ENCODE measurements at places on chromosomes 2 and 18.

DNA sequence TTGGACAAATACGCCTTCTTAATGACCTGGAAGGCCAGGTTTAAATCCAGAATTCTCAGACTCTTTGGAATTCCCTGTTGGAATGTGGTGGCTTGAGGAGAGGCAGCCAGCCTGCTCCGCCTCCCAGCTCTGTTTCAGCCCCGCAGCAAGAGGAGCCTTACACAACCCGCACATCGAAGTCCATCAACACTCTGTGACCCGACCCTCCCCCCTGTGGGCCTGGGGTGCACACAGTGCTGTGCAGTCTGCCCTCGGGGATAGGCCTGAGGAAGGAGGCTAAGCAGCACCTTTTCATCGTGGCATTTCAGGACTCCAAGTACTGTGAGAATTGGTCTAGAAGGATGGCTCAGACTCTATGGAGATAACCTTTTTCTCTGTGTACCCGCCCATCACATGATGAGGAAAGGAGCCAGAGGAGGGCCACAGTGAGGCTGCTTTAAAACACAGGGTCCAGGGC lies 73.7 kb downstream of the GREB1L start:
- no peak for DNase-seq

- no peak for DNase-seq
These were observed 35.8 kb upstream of the PGAP1 start for GRCh38 chr2:196962325-196962724.

- DNase-seq, result no peak
These were observed 207.6 kb downstream of the ANAPC1 start for GRCh38 chr2:111676291-111676822.

DNA sequence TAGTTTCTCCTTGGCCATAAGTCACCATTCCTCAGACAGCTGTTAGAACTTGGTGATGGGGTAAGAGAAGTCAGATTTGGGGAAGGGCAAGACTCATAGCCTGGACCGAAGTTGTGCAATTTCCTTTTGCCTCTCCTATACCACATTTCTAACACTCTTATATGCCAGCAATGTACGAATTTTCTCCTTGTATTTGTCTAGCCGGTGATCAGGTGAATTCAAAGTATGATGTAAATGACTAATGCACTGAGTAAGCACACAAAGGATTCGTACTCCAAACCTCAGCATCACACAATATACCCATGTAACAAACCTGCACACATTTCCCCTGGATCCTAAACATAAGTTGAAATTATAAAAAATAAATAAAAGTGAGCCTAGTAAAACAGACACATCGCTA lies 1143.5 kb upstream of the CELF4 start:
- no peak for DNase-seq

DNA sequence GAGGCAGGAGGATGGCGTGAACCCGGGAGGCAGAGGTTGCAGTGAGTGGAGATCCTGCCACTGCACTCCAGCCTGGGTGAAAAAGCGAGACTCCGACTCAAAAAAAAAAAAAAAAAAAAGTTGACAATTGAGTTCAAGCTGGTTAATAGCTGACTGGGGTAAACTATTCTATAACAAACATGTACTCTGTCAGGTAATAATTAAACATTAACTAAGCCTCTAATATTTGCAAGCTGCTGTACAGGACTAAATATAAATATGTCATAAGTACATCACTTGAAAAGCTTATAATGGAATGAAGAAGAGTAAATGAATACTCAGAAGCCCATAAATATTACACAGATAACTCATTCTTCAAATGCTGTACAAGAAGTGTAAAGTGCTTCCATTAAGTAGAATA lies 190.4 kb upstream of the CRIM1 start:
- no peak for DNase-seq

DNA sequence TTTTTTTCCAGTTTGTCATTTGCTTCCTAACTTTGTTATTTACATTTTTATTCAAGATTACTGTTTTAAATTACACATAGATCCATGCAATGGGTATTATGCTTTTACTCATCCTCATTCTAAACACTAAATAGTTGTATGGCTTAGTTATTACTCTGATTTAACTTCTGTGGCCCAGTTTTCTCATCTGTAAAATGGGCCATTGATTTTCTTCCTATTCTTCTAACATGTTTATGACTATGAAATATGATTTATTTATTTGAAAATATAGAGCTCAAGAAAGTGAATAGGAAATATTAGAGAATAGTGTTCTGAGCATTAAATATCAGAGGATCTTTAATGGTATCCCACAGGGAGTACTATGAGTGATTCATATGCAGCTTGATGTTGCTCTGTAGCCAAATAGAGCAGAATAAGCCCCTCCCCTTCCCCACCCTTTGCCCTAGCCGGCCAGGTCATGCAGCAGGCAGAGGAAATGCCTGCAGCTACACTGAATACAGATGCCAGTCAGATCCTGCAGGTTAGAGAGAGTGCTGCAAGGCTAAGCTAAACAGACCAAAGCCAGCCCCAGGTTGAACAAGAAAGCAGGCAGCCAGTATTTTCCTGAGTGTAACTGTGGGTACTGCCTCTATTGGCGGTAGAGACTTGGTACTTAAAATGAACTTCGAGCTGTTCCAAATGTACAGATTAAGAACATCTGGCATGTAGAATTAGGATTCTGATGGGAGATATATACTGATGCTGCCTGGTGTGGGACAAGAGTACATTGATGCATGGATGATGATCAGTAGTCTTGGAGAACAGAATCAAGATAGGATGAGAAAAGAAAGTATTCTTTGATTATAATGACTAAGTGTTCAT lies 11.7 kb upstream of the ACYP2 start:
- DNase-seq, result no peak

All from cortex of kidney (tissue), 1 donor.